NCI-H524 treated with DMSO at 0.1 percent for 48 hours (cell line): ENCODE measurements at places on chromosomes 7 and 10.

DNA sequence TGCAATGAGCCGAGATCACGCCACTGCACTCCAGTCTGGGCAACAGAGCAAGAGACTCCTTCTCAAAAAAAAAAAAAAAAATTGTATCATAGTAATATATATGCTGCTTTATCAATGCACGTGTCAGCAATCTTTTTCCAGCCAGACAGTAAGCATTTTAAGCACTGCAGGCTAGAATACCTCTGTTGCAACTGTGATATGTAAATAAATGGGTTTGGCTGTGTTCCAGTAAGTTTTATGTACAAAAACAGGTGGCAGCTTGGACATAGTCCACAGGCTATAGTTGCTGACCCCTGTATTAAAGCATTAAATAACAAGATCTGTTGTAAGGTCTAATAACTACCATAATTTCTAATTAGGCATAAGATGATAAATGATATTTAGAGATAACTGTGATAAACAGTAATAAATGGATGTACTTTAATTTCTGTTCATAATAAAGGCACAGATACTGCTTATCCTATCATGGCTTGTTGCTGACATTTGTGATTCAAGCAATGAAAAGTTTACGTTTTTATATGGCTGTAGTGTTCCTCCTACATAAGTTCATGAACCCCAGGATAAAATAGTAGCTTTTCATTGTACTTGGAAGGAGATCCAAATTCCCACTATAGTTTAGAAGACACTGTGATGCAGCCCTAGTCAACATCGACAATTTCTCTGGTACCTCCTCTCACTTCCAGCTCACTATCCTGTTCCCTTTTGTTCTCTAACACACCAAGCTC, 161.4 kb downstream of the ELMO1 start:
- DNase-seq, result no peak

DNA sequence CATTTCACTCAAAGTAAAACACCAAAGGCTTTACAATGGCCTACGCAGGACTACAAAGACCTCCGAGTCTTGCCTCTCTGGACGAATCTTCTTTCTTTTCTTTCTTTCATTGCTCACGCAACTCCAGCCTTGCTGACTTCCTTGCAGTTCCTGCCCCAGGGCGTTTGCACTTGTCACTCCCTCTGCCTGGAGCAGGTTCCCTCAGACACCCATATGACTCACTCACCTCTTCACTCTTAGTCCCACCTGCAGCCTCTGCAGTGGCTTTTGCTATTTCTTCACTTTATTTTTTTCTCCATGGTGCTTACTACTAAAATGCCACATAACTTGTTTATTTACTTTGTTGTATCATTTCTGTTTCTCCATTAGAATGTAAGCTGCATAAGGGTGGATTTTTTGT, 33.1 kb downstream of the GHRHR start:
- no peak for DNase-seq

DNA sequence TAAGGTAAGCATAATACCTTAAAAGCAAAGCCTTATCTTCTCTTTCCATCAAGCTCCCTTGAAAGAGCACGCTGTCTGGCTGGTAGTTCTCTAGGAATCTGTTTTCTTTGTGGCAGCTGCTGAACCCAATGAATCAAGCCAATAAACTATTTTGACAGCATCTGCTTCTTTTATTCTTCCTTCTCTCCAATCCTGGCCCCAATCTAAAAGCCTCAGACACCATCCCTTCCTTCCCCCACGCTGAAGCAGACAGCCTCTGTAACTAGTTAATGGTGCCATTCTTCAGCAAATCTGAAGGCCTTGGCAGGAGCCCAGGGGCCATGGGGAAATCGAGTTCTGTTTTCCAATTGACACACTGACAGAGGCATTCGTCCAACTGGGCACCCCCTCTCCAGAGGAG, 186.6 kb upstream of the LYZL1 start:
- no peak for DNase-seq

DNA sequence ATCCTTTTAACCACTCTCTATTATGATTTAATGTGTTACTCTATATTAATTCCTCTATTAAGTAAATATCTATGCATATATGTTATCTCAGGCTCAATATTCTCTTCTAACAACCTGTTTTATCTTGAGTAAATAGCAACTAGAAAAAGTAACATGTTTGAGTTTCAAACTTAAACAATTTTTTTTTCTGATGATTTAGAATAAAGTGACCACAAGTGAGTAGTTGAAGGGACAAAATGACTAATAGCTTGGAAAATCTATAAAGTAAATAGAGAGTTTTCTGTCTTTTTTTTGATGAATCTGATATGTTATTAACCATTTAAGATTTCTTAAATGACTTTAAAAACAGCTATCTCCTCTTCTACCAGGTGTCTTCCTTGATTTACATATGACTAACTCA, 483.8 kb downstream of the TFEC start:
- no peak for DNase-seq

DNA sequence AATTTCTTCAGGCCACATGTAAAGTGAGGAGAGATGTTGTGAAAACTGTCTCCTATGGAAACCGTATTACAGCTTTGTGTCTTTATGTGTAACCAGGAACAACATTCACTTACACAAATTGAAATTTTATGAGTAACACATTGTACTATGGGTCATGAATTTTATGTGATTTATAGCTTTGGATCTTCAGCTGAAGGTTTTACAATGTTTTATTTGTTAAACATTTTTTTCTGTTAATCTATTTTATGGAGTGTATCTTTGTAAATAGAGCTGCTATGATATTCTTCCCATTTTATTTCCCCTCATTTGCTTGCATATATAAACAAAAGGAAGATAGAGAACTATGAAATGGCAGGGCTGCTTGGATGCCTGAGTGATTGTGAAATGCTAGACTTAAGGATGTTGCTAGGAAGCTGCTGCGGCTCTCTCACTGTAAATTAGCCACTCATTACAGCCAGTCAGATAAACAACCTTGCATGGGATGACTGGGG, 104.5 kb upstream of the PCLO start:
- DNase-seq, result no peak
